ENCODE measurements at places on chromosomes 7 and 10.
A peak's percentile ranks its signal among the peaks of the same experiment; 100 is the strongest.

- DNase-seq = no peak
These were observed 52.4 kb downstream of the SORBS1 start for GRCh38 chr10:95508730-95509129.

DNA sequence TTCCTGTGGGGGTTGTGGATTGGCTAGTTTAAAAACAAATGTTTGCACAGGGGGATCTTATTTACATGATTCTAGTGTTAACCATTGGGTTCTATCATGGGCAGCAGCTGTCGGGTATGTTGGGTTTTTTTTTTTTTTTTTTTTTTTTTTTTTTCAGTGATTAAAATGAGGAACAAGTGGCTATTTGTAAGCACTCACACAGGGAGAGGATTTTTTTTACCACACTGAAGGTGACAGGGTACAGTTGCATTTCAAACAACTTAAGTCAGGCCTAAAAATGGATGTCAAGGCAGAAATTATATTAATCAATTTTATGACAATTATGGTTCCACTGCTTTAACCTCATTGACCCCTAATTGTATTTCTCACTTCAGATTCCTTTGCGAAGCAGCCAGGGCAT lies 92.8 kb downstream of the CD36 start:
- peak; percentile 49 for DNase-seq

GRCh38 chr10:103901299-103901698 lies 16.7 kb downstream of the STN1 start:
- DNase-seq = no peak

DNA sequence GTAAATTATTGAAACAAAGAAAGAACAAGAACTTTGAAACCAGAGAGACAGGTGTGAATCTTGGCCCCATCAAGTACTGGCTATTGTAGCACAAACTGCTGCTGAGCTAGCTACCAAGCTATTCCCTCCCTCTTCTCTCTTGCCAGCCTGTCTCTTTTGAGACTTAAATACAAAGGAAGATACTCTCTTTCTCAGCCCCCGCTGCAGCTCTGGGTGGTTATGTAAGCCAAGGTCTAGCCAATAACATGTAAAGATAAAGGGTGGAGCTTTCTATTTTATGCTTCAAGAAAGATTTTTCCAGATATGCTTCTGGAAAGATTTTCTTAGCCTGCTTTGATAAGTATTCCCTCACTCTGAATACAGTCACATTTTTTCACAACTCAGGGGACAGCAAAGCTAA lies 17.2 kb downstream of the BAZ1B start:
- DNase-seq = no peak

- DNase-seq = no peak
These were observed 7.5 kb downstream of the ZYX start for GRCh38 chr7:143388491-143389101.

GRCh38 chr7:28750981-28751380 lies 207.1 kb downstream of the TRIL start:
- DNase-seq = no peak

GRCh38 chr7:51366930-51367613 lies 50.5 kb upstream of the COBL start:
- peak; percentile 8 for DNase-seq

- DNase-seq = no peak
These were observed 7.0 kb upstream of the GNAI1 start for GRCh38 chr7:80127412-80128160.

DNA sequence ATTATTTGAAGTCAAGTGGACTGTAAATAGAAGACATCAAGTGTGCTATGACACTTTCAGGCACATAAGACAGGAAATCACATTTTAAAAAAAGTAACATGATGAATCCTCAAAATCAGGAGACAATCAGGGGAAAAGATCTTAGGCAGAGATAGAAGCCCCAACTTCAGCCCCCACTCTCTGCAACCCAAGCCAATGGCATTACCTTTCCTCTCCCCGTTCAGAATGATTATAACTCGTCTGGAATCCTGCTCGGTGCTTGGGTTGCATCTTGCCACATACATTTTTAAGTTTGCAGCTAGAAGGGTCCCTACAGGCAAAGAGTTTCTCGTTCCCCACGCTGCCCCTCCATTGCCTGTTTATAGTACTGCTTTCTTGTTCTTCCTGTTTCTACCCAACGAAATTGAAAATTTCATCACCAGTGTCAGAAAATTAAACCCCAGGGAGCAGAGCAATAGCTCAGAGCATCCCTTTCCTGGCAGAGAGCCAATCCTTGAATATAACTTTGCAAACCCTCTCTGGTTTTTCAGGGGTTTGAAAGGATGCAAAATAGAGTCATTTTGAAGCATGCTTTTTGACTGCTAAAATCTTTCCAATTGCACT lies 260.5 kb upstream of the AOAH start:
- peak; percentile 57 for DNase-seq

GRCh38 chr7:147432079-147432478 lies 1158.5 kb upstream of the C7orf33 start:
- no peak for DNase-seq

Measured in inflammatory macrophage treated with lipopolysaccharide for 1 hour (primary cell).